ENCODE measurements at places on chromosomes 2 and 18.

GRCh38 chr2:213042262-213042661 is 109.2 kb downstream of the IKZF2 start:
- DNase-seq = no peak

DNA sequence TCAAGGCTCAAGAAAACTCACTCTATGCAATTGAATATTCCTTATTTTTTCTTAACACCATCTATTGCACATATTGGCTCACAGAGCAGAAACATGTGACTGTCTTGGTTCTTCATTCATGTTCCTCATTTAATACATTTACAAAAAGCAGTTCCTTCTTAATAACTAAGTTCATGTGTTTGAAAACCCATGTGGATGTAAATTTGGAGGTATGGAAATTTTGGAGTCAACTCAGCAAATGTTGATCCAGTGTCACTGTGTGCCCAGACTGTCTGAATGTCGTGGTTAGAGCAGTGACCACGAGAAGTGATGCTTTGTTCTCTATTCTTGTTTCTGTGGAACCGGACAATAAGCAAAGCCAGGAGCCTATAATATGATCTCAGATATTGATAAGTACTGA is 299.1 kb downstream of the SETBP1 start:
- DNase-seq = no peak

GRCh38 chr2:216616083-216616678 is 17.0 kb upstream of the IGFBP2 start:
- no peak for DNase-seq

GRCh38 chr2:41698678-41699422 is 349.0 kb upstream of the PKDCC start:
- DNase-seq = no peak

GRCh38 chr2:39370101-39370500 is 67.0 kb downstream of the MAP4K3 start:
- DNase-seq = no peak

GRCh38 chr2:158722266-158723105 is 72.6 kb upstream of the DAPL1 start:
- no peak for DNase-seq

- DNase-seq = no peak
Observed at GRCh38 chr18:9637036-9637767, 22.8 kb upstream of the PPP4R1 start.

GRCh38 chr2:203352604-203353255 is 24.5 kb downstream of the ABI2 start:
- DNase-seq = no peak

DNA sequence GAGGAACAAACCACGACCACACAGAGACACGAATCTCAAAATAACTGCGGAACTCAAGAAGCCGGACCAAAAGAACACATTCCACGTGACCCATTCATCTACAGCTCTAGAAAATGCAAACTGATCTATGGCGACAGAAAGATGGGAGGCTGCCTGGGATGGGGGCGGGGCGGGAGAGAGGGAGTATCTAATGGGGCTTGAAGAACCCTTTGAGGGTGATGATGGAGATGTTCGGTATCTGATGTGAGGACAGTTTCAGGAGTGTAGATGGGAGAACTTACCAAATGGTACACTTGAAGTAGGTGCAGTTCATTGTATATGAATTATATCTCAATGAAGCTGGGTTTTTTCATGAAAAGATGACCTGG is 34.6 kb upstream of the KLF11 start:
- no peak for DNase-seq

- DNase-seq = no peak
Observed at GRCh38 chr2:39202639-39203369, 41.0 kb downstream of the CDKL4 start.

- DNase-seq = no peak
Observed at GRCh38 chr2:230748087-230748486, 35.4 kb downstream of the CAB39 start.

GRCh38 chr18:56711708-56712445 is 60.7 kb downstream of the WDR7 start:
- DNase-seq = no peak

All from GM12864 (cell line).